ENCODE measurements at places on chromosomes 6 and 20.

DNA sequence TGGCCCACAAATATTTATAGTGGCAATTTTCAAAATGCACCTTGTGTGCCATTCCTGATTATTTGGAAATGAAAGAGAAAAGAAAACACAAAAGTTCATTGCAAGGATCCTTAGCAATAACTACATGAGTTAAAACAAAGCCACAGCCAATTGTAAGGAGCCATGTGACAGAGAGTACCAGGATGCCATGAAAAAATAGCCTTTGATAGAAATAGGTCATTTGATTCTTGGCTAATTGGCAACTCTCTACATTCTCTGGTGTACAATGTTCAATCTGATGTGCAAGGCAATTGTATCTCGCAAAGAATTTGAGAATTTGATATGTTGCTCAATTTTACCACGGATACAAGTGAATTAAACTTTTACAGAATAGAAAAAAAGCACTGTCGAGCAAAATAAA is 9.6 kb downstream of the HLA-A start:
- DNase-seq = no peak

DNA sequence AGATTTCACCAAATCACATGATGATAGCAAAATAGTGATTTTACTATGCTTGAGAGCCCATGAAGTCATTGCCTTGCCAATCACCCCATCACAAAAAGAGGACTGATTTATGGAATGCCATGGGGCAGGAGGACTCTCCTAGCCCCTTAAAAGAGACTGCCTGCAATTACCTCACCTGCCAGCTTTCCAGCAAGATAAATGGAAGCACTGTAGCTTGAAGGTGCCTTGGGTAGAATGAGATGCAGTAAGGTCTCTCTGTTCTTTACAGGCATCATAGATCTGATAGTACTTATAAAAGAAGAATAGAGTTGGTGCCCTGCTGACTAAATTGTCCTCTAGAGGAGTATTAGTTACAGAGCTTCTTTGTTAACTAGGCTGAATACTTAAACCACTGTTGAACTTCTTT is 242.3 kb downstream of the TMEM242 start:
- no peak for DNase-seq

DNA sequence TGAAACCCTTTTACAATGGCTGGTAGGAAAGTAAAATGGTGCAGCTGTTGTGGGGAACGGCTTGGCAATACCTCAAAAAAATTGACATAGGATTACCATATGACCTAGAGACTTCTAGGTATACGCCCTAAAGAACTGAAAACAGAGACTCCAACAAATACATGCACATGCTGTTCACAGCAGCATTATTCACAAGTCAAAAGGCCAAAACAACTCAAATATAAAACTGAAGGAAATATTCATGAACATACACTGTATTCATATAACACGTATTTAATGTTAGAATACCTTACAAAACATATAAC is 74.6 kb downstream of the FOXA2 start:
- no peak for DNase-seq

- no peak for DNase-seq
These were observed 97.4 kb downstream of the TMEM170B start for GRCh38 chr6:11634948-11635347.

DNA sequence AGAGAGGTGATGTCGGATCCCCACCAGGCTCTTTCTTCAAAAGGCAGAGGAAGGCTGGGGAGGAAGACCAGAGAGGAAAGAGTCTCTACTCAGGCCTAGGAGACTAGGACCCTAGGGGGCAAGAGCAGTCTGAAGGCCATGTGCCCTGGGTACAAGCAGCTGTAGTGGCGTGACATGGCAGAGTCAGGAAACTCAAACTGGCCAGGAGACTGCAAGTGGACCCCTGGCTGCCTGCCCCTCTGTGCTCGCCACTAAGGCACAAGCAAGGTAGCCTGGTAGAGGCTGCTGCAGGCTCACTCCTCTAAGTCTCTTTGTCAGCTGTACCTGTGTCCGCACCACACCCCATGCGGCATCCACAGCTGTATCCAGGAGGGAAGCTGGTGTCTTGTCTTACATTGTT is 19.9 kb downstream of the CST9L start:
- no peak for DNase-seq

- peak; percentile 83 for DNase-seq
These were observed 27.1 kb downstream of the RAB44 start for GRCh38 chr6:36724514-36725390.

DNA sequence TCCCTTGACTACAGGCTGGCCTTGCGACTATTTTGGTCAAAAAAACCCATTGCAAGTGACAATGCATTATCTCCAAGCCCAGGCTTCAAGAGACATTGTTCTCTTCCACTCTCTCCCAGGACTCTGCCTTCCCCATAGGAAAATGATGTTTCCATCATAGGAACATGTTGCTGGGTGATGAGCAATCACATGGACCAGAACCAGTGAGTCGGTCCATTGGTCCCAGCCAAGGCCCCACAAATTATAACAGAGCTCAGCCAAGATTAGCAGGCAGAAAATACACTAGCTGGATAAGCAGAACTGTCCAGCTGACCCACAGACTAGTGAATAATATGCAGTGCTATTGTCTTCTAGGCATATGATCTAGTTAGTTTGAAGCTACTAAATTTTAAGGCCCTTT is 27.4 kb downstream of the TENT5A start:
- DNase-seq = no peak

GRCh38 chr6:75221116-75221515 is 15.3 kb upstream of the COL12A1 start:
- no peak for DNase-seq

DNA sequence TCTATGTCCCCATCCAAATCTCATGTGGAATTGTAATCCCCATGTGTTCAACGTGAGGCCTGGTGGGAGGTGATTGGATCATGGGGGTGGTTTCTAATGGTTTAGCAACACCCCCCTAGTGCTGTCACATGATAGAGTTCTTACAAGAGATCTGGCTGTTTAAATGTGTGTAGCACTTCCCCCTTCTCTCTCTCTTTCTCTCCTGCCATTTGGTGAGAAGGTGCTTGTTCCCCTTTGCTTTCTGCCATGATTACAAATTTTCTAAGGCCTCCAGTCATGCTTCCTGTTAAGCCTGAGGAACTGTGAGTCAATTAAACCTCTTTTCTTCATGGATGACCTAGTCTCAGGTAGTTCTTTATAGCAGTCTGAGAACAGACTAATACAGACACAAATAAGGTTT is 165.4 kb downstream of the OGFRL1 start:
- DNase-seq = no peak

GRCh38 chr6:18961566-18961965 is 574.4 kb downstream of the RNF144B start:
- DNase-seq = no peak

- no peak for DNase-seq
These were observed 8.8 kb upstream of the ULBP2 start for GRCh38 chr6:149933036-149933435.

DNA sequence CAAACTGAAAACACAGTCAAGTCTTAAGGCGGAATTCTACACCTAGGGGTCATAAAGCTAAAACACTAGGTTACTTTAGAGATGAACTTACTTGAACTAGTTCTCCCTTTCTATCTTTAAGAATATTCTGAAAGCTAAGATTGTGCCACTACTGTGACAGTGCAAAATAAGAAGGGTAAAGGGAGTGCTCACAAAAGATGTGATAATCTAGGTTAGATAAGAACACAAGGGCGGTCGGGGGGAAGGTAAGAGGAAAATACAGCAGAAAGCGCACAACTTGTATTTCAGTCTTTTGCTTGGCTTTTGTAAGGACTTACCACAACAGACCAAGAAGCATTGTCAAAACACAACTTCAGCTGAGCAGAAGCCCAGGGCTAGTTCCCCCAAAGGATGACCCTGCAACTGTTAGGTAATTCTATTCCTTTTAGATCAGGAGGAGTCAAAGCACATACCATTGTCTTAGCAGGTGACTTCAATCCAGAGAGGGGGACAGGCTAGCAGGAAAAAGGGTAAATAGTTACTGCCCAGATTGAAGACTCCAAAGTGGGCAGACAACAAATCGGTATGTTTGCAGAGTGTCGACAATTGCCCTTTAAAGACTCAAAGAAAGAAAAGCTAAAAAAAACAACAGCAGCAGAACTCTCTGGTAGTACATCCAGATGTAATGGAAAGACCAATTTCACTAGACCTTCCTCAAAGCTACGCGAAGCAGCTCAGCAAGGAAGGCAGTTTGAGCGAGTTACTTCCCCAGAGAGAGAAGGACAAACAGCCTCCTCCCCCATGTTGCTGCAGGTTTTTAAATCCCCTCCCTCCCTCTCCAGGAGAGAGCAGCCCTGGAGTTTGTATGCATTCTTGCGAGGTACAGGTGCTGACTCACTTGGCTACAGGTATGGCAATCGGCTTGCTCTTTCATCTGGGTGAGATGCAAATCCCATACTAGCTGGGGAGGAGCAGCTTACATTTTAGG is 59.0 kb downstream of the RIPOR2 start:
- DNase-seq = no peak

GRCh38 chr6:157561414-157561790 is 180.4 kb downstream of the ZDHHC14 start:
- DNase-seq = no peak

GRCh38 chr6:16800942-16801341 is 39.7 kb upstream of the ATXN1 start:
- DNase-seq = peak; percentile 34

GRCh38 chr6:84772428-84773132 is 8.2 kb upstream of the TBX18 start:
- DNase-seq = no peak

DNA sequence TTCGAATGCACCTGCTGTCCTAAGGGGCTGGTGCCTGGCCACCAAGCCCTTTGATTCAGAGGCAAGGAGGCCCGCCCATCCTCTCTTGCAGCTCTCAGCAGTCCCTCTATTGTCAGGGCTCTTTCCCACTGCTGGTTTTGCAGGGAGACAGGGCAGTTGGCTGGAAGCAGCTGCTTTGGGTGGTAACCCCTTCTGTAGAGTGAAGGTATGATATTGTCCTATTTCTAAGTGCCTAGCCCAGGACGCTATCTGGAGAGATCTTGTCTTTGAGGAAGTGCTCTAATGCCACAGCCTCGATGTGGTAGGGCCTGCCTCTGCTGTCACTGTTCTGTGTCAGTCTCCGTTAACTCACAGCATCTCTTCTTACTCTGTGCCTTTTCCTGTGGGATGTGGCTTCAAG is 5.6 kb downstream of the PLCG1 start:
- no peak for DNase-seq

- no peak for DNase-seq
These were observed 158.6 kb upstream of the PTPN1 start for GRCh38 chr20:50351541-50351940.

DNA sequence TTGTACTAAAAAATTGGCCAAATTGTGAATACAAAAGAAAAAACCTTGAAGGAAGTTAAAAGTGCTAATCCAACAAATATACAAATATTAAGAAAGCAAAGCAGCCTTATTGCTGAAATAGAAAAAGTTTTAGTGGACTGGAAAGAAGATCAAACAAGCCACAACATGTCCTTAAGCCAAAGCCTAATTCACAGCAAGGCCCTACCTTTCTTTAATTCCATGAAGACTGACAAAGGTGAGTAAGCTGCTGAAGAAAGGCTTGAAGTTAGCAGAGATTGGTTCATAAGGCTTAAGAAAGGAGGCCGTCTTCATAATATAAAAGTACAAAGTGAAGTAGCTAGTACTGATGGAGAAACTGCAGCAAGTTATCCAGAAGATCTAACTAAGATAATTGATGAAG is 53.5 kb downstream of the TINAG start:
- DNase-seq = no peak

GRCh38 chr6:131910219-131910589 is 41.0 kb downstream of the CCN2 start:
- DNase-seq = no peak

Measured in stimulated activated CD8-positive, alpha-beta memory T cell treated with anti-CD3 and anti-CD28 coated beads, Interleukin-4, amount 100 ng/mL, for 48 hours (primary cell).